Stimulated activated CD8-positive, alpha-beta memory T cell treated with anti-CD3 and anti-CD28 coated beads, Interleukin-7, amount 100 ng/mL, for 1 hour (primary cell): ENCODE measurements at places on chromosomes 7 and 10.

- no peak for DNase-seq
Measured at GRCh38 chr10:36534471-36535002, 590.9 kb upstream of the ANKRD30A start.

DNA sequence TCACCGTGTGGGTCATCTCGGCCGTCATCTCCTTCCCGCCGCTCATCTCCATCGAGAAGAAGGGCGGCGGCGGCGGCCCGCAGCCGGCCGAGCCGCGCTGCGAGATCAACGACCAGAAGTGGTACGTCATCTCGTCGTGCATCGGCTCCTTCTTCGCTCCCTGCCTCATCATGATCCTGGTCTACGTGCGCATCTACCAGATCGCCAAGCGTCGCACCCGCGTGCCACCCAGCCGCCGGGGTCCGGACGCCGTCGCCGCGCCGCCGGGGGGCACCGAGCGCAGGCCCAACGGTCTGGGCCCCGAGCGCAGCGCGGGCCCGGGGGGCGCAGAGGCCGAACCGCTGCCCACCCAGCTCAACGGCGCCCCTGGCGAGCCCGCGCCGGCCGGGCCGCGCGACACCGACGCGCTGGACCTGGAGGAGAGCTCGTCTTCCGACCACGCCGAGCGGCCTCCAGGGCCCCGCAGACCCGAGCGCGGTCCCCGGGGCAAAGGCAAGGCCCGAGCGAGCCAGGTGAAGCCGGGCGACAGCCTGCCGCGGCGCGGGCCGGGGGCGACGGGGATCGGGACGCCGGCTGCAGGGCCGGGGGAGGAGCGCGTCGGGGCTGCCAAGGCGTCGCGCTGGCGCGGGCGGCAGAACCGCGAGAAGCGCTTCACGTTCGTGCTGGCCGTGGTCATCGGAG, 1.8 kb downstream of the ADRA2A start:
- no peak for DNase-seq

- DNase-seq = no peak
Measured at GRCh38 chr10:10830293-10830986, 187.2 kb upstream of the CELF2 start.

DNA sequence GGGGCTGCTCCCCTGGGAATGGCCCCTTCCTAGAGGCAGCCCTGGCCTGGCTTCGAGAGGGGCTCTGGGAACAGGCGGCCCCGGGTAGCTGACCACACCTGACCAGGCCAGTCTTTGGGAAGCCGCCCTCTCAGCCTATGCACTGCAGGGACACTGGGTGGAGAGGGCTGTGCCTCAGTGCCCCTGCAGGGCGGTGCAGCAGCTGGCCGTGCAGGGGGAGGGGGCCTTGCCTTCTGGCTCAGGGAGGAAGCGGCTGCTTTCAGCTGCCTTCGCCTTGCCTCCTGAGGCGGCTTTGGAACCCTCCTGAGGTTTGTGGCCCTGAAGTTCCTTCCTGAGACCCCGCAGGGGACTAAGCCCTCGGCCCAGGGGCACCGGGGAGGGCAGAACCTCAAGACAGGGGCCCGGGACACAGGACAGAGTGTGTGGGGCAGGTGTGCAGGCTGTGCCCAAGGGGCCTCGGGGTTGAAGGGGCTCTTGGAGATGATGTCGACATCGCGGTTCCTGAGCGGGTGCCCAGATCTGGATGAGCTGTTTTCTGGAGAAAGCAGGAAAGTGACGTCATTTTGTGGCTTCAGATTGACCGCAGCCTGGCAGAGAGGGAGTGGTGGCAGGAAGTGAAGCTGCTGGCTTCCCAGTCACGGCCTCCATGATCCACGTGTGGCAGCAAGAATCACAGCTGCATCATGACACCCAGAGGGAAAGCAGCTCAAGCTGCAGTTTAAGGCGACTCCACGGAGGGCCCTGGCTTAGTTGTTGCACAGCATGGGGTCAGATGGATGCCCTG, 17.7 kb downstream of the ADAM8 start:
- DNase-seq = peak; percentile 68

- DNase-seq = no peak
Measured at GRCh38 chr10:125135771-125136035, 24.7 kb downstream of the CTBP2 start.
